RPMI8226 (cell line): ENCODE measurements at places on chromosomes 7 and 10.
A peak's percentile ranks its signal among the peaks of the same experiment; 100 is the strongest.

DNA sequence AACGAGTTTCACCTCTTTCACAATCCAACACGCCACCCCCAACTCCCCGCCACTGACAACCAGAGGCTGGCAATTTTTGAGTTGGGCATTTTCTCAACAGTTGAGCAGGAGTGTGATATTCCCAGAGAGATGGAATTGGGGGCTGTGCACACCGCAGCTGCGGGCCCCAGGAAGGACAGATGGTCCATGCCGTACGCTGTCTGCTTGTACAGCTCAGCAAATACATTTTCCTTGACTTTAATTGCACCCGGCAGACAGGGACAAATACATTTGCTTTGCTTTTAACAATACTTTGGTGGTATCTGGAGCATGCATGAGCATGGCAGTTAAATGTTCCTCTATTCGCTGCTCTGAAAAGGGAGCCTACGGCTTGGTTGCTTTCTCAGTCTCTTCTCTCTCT lies 354.2 kb upstream of the DPP6 start:
- no peak for DNase-seq

DNA sequence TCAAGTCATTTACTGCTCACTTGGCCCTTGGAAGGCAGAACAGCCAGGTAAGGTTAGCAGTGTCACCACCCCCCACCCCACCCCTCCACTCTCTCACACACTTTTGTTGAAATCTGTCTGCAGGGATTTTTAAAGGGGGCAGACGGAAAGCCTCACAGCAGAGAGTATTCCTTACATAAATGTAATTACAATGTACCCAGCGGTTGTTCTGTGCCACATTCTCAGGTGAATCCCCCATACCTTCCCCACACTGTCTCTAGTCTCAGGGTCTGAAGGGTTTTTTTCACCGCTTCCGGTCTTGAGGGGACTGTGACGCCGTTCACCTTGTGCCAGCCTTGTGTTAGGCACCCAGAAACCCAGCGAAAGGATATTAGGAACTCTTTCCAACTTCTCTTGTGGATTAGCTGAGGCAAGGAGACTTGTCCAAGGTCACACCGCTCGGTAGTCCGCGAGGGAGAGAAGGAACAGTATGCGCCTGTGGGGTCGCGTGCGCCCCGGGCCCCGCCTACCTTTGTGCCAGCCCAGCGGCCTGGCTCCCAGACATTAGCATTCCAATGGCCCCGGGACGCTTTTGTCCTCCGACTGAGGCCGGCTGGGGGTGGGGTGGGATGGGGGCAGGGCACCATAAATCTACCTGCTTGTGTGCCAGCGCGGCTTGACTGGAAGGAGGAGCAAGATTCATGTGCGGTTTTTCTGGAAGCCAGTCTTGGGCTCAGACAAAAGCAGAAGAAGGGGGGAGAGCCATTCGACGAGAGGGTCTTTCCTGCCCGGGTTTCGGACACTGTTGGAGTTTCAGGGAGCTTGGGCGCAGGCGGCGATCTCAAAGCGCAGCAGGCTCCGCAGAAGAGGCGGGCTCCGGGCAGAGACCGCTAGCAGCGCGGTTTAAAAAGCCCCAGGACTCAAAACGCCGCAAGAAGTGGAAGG lies 4.5 kb downstream of the NEUROG3 start:
- no peak for DNase-seq

GRCh38 chr7:25132430-25132829 lies 7.4 kb upstream of the CYCS start:
- DNase-seq = no peak

- DNase-seq = no peak
Observed at GRCh38 chr10:60082744-60083344, 176.5 kb upstream of the CCDC6 start.

DNA sequence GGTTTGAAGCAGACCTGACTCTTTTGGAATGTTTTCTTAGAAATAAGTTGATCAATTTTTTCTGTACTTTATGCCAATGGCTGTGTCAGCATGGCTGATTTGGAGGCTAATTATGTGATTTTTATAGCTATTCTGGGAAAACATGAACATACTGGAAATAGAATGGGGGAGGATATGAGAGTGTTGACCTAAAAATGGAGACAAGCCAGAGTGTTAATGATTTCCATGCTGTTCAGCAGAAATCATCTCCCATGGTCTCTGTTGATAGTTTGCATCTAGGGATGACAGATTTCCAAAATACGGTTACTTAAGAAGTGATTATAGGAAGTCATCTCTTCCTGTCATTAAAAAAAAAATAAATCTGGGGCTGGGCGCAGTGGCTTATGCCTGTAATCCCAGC lies 32.7 kb upstream of the DMTF1 start:
- no peak for DNase-seq

DNA sequence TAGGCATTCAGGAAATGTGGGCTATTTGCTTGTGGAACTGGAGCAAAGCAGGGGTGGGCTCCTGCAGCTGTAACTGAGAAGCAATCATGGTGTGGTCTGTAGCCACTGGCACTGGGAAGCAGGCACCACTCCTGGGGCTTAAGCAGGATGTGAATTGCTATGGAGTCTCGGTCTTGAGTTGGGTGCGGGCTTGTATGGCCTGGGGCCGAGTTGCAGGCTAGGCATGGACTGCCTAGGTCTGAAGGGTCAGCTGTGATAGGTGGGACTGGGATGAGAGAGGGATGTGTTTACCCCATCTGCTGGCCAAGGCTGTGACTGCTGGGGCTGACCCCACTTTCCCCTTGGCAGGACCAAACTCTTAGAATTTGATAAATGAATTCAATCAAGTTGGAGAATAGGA lies 43.0 kb downstream of the ADCY1 start:
- no peak for DNase-seq

GRCh38 chr10:16518822-16519221 lies 2.9 kb downstream of the C1QL3 start:
- DNase-seq = no peak

- DNase-seq = no peak
Observed at GRCh38 chr7:33809228-33809627, 96.1 kb upstream of the BMPER start.

GRCh38 chr10:71565284-71566000 lies 154.1 kb downstream of the C10orf105 start:
- DNase-seq = no peak

DNA sequence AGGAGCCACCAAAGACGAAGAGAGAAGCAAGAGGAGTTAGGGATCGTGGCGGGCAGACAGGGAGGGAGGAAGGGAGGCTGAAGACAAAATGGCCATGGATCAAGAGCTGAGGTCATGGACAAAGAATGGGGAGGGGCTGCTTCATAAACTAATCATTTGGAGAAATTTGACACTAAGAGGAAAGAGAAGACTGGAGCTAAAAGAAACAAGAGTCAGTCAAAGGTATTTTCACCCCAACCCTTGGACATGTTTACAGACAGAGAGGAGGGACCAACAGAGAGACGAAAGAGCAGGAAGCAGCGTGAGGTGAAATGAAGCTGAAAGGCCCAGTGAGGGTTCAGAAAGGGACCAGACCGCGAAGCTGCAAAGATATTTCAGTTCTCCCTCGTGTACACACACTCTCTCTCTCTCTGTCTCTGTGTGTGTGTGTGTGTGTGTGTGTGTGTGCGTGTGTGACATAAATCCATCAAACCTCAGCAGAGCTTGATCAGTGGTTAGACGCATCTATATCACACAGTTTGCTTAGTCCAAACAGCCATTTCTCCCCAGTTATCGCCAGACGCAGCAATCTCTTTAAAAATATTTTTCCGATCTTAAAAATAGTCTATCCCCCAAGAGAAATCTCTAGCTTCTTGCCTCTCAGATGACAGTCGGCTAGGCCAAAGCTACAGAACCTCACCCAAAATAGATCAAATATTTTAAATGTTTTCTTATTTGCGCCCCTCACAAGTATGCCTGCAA lies 12.5 kb upstream of the CALD1 start:
- DNase-seq = no peak

DNA sequence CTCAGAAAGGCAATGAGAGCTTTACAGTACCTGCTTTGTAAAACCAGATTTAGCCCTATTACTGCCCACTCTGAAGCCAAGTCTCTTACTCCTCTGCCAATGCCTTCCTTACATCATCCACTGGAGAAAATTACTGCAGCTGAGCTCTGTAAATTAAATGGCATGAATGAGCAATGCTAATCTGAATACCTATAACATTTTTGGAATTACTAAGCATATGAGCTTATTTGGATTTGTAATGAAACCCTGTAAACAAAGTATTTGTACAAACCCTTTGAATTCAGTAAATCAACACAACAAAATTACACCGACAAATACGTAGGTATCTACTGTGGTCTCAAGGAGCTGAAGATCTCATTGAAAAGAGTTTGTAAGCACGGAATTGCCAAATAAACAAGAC lies 12.1 kb upstream of the CCNY start:
- DNase-seq = no peak

DNA sequence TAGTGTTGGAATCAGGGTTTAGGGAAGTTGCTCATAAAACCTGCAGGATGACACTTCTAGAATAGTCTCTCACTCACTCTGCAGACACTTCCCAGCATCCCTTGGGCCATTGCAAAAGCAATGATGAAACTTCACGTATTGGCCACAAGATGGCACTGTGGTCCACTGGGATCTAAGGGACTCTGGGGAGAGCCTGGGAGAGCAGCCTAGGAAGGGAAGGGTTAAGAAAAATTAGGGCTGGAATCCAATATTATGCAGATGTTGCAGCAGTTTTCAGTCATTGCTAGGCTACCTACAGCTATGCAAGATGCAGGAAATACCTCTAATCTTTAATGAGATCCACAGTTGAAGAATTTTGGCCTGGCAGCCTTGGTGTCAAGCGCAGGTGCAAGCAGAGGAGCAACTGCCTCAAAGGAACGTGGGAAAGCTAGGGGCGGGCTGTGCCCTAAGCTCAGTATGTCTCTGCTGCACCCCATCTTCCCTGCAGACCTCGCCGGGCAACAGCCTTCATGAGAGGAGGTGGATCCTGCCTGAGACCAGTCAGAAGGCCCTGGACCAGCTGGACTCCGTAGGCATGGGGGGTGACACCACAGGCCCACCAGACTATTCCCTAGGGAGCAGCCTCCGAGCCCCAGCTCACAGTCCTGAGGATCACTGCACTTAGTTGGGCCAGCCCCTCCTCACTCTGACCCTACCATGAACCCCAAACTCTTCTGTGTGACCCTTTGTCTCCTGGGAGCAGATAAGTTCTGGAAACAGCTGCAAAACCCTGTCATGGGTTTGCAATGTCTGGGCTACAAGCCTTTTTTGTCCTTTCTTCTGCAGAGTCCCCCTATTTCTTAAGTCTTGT lies 127.9 kb upstream of the PRSS58 start:
- peak; percentile 57 for DNase-seq

DNA sequence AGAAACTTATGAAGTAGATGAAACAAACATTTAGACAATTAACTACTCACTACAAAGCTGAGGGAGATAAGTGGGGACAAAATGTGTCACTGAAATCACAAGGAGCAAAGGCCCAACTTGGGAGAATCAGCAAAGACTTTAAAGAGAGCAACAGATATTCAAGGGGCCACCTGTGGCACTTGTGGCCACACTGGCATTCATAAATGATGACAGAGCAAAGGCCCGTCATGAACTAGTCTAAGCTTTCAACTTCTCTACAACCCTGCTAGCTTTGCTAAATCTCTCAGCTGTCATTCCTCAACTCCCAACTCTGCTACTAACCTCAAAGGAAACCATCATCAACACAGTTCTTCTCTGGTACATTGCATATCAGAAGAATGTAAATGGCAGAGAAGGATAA lies 178.4 kb downstream of the CPEB3 start:
- DNase-seq = peak; percentile 81

DNA sequence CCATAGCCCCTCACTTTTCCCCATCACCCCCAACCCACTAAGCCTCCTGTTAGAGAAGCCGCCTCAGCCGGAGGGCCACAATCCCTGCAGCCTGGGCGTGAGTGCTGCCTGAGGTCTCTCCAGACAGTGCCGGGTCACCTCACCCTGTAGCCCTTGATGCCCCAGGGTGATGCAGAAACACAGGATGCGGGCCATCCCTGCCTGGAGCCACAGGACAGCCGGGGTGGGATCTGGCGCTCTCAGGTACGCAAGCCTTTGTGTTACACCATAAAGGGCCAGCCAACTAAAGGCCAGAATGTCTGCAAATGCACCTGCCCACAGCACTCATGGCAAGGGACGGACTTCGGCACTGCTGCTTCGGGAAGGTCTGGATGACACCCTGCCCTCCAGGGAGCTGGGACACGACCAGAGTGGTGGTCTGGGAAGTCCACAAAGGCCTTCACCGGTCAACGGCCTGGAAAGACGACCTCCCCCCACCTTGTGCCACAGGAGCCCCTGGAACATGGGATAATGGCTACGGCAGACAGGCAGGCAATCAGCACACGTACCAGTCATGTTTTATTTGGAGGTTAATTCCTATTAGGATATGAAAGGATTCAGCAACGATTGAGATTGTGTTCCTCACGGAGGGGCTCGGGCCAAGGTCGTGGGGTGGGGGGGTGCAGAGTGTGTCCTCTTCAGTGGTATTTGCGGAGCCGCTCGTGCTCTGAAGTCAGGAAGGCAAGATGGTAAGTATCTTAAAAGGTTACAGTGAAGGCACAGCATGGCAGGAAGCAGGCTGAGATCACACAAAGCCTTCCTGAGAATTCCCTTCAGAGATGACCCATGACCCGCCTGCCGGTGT lies 8.1 kb downstream of the ATP5MF start:
- no peak for DNase-seq

- no peak for DNase-seq
Observed at GRCh38 chr7:149210551-149210950, 15.2 kb downstream of the ZNF282 start.

DNA sequence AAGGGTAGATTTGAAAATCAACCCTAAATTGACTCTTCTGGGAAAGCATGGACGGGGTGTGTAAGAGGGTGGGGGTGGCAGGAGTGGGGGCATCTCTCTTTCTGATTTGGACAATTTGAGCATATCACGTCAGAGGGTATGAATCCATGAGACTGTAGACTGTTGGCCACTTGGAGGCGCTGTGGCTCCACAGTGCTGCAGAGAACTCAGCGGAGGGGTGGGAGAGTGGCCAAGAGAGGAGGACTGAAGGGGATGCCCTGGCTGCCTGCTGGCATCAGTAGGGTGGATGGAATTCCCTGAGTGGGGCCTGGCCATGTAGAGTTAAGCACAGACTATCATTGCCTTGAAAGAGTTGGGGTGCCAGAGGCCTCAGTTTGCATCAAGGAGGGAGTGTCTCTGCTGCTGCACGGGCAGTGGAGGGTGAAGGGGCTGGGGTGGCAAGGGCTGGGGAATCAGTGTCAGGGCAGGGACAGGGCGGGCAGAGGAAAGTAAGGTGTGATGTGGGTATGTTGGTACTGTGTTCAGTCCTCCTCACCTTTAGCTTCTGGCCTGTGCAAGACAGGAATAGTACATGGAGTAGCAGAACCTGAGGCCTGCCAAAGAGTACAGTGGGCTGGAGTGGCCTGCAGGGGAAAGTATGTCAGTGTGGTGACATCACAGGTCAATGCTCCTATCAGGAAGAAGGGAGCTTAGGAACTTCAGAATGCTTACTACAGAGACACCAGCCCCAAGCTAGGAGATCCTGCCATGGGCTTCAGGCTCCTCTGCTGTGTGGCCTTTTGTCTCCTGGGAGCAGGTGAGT lies 133.5 kb upstream of the PRSS58 start:
- peak; percentile 33 for DNase-seq

- peak; percentile 87 for DNase-seq
Observed at GRCh38 chr10:89367529-89367928, 10.3 kb upstream of the IFIT1B start.

GRCh38 chr7:25852211-25852938 lies 299.6 kb upstream of the NFE2L3 start:
- DNase-seq = no peak
